Stimulated activated CD8-positive, alpha-beta memory T cell treated with anti-CD3 and anti-CD28 coated beads, Interleukin-4, amount 100 ng/mL, for 48 hours (primary cell): ENCODE measurements at places on chromosomes 6 and 20.
A peak's percentile ranks its signal among the peaks of the same experiment; 100 is the strongest.

DNA sequence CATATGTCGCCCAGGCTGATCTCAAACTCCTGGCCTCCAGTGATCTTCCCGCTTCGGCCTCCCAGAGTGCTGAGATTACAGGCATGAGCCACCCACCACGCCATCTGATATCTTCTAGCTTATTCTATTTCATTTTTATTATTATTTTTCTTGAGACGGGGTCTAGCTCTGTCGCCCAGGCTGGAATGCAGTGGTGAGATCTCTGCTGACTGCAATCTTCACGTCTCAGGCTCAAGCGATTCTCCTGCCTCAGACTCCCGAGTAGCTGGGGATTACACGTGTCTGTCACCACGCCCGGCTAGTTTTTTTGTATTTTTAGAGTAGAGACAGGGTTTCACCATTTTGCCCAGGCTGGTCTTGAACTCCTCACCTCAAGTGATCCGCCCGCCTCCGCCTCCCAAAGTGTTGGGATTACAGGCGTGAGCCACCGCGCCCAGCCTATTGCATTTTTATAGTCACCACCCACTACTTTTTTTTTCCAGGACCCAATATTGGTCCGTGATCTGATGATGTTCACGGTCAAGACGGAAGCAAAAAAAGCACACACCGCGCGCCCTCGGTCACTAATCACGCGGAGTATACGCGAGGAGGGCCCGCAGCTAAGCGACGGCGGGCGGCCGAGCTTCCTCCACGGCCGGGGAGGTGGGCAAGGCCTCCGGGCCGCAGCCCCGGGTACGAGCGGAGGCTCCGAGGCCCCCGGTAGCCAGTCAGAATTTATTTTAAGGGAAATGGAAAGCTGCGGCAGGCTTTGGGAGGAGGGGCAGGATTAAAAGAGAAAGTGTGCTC lies 1.1 kb upstream of the LSM14B start:
- DNase-seq = no peak

DNA sequence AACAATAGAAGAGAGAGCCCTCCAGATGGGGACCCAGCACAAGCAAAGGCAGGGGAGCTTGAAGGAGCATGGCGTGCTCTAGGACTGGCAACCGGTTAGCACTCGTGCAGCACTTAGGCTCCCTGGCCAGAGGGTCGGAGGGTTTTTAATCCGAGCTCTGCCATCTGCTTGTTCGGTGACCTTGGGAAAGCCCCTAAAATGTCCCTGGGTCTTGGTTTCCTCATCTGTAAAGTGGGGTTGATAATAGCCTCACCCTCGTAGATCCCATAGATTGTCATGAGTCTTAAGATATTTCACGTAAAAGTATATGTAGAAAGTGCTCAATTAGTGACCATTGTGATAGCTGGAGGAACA lies 16.6 kb upstream of the HCK start:
- DNase-seq = no peak

DNA sequence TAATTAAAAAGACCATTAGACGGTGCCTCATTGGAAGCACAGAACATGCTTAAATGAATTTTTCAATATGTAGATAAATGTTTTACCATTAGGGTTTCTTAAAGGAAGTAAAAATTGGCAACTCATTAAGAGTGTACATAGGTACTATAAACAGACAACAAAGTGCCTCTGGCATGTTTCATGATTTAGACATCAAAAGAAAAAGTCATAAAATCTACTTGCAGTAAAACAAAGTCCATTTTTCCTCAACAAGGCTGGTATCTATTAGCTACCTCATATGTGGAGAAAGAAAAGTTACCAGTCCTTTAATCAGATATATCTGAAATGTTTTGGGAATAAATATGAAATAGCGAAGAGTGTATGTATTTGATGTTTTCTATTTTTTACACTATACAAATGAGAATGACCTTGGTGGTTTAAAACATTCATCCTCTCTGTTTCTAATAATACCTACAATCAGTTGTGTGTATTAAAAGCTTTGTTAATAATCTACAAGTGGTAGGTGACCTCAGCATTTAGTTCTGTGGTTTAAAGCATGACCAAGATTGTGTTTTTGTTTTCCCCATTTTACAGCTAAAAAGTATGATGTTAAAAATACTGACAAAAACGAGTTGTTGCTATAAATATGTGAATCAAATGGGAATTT lies 87.5 kb downstream of the HDGFL1 start:
- no peak for DNase-seq

DNA sequence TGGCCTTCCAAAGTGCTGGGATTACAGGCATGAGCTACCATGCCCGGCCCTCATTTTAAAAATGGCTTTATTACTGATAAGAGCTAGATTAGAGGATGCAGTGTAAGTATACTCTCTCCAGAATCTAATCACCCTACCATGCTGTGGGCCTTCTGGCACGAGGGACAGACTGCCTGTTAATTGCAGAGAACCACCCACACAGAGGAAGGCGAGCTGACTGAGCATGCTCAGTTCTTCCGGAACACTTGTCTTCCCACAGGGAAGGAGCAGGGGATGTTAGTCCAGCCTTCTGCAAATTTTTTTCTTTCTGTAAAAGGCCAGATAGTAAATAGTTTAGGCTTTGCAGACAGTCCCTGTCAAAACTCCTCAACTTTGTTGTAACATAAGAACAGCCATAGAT lies 48.9 kb downstream of the ALDH5A1 start:
- DNase-seq = no peak

DNA sequence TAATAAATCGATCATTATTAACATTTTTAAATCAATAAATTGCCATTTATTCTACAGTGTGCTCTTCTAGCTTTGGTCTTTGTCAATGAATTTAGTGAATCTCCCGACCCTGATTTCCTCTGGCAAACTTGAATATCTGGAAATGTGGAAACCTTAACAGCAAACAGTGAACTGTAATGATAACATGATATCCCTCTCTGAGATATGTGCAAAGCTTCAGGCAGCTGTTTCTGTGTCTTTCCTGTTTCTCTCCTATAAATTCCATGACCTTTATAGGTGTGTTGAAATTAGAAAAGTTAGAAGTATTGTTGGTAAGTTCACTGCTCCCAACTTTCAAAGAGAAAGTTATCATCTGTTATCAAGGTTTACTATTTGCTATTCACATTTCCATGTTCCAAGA lies 218.8 kb upstream of the RNF217 start:
- no peak for DNase-seq

DNA sequence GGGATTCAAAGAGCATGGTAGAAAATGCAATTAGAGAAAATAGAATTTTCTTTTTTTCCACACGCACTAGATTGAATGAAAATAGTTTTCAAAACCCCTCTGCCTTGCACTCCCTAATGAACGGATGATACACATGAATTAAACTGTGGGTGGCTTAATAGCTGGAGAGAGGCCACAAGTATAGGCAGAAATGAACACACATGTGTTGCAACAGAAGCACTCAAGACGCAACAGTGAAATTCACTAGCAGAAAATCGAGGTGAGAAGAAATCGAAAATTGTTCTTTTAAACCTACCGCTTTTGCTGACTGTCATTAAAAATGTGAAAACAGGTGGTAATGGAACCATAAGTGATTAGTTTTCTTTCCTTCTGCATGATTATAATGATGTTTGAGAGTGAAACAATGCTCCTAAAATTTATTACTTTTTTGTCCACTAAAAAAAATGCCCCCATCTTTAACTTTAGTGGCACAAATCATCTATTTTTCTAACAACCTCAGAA lies 80.1 kb upstream of the SHLD1 start:
- DNase-seq = no peak

GRCh38 chr20:35571555-35571954 lies 29.7 kb downstream of the ERGIC3 start:
- no peak for DNase-seq

DNA sequence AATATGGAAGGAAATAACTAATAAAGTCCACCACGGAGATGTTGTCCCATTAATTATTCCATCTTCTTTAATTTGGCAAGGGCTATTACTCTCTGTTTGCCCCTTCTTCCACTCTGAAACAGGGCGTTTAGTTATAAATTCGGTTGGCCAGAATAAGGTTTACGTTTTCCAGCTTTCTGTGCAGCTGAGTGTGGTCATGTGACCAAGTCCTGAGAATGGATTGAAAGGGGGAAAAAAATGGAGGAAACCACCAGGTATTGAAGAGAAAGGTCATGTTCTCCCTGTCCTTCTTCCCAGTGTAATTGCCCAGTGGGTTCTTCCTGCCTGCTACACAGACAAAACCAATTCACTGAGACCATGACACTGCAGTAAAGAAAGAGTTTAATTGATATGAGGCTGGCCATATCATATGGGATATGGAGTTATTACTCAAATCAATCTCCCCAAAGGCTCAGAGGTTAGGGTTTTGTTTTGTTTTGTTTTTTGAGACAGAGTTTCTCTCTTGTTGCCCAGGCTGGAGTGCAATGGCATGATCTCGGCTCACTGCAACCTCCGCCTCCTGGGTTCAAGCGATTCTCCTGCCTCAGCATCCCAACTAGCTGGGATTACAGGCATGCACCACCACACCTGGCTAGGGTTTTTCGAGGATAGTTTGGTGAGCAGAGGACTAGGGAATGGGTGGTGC lies 14.3 kb upstream of the TBC1D22B start:
- DNase-seq = no peak

- DNase-seq = no peak
Observed at GRCh38 chr6:25237579-25237978, 41.6 kb upstream of the CARMIL1 start.

DNA sequence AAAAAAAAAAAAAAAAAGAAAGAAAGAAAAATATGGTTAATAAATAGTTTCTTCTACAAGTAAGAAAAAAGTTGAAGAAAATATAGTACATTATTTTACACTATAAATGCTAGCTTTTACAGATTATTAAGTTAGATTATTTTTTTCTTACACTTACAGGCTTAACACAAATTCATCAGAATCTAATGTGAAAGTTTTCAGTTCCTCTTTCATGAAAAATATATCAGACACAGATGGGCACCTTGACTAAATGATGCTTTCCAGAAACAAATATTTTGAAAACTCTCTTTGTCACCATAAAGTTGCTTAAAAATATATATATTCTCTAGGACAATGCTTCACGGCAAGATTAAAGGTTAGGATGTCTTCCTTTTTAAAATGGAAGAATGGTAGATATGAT lies 321.8 kb upstream of the HSF2 start:
- DNase-seq = no peak

DNA sequence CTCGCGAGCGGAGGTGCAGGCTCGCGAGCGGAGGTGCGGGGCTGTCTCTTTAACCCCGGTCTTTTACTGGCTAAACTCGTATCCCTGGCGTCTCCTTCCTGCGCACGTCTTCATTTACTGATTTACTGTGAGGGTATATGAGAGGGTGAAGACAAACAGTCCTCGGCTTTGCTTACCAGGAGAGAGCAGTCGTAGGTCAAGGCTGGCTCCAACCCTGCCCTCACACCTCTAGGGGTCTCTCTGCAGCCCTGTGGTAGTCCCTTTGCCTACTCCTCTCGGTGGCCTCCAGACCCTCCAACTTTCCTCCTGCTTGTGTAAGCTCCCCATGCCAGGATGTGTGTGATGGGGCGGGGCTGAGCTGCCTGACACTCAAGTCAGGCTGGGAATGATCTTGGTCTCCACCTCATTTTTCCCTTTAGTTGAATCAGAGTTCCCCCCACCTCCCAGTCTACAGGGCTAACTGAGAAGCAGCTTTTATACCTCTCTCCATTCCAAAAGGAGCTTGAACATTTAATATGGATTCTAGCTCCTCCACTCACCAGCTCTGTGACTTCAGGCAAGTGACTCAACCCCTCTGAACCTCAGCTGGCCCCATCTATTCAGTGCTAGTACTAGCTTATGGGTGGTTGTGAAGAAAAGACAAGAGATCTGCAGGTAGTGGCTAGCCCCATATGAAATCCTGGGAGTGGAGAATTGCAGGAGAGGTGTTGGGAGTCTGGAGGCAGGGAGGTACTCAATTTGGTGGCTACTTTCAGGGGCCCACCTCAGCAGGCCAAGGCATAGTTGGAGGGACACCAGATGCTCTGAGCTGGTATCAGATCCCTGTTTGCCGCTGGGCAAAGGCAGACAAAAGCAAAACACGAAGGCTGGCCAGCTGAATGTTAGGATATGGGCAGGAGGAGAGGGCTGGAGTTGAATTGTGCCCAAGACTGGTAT lies 902 bp downstream of the SLC29A1 start:
- no peak for DNase-seq

- no peak for DNase-seq
Observed at GRCh38 chr6:25922301-25922700, 8.2 kb downstream of the SLC17A2 start.

DNA sequence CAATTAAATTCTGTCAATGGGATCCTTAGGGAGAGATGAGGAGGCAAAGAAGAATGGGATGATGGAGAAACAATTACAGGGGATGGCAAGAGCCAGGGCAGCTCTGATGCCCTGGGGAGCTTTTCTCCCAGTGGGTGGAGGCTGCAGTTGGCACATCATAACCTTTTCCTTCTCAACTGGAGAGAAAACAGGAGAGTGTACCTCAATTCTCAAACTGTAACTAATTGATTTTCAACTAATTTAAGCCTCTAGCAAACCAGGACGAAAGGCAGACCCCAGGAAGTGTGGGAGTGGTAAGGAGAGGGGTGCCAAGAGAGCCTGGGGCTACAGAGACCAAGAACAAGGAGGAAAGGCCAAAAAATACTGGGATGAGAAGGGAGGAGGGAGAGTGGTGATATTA lies 5.7 kb downstream of the BMP5 start:
- DNase-seq = no peak

DNA sequence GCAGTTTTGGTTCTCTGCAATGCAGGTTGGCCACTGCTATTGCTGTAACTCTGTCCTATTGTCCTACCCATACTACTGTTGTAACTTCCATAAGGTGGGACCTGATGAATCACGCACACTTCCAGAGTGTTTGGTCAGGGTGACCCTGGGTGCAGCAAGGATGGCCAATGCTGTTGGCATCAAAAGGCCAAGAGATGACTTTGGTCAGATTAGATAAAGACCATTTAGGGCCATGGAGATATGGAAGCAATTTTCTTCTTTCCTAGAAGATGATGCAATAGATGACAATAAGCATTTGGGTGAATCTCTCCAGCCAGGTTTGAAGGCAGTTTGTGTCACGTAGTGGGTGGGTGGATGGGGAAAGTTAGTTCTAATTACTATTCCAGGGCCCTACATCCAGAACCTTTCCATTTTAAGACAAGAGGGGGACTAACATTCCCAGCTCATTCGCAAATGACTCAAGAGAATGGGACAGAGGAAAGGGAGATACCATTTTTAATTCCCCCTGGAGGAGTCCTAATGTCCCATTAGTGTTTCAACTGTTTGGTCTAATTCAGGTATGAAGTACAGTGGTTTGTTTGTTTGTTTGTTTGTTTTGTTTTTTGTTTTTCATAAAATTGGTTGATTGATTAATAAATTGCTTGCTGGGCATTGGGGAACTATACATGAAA lies 35.6 kb downstream of the KLHL31 start:
- DNase-seq = no peak

GRCh38 chr6:88698661-88699060 lies 264.8 kb downstream of the RNGTT start:
- no peak for DNase-seq

GRCh38 chr6:84498905-84499304 lies 265.5 kb downstream of the TBX18 start:
- DNase-seq = no peak

GRCh38 chr6:112372226-112372806 lies 25.2 kb downstream of the RFPL4B start:
- DNase-seq = no peak

- peak; percentile 43 for DNase-seq
Observed at GRCh38 chr6:42338744-42339222, 112.9 kb downstream of the TRERF1 start.

GRCh38 chr6:25112322-25112773 lies 166.8 kb upstream of the CARMIL1 start:
- DNase-seq = no peak
